ENCODE measurements at places on chromosomes 1 and 21.

- no peak for DNase-seq
Measured at GRCh38 chr1:37828410-37829074, 20.5 kb upstream of the YRDC start.

DNA sequence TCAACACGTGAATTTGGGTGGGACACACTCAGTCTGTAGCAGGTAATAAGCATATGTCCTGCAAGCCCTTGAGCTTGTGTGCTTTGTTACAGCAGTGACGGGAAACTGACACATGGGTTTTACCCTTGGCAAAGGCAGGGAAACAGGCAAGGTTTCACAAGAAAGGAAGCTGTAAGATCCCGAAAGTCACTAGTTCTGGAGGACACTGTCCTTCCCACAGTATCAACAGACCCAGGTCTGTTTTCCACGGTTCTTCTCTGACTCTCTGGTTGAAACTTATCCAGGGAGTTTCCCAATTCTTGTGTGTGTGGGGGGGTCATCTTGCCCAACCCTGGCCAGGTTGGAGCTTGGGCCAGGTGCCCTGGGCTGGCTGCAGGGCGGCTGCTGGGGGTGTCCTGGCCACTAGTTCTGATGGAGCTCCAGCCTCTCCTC lies 29.3 kb upstream of the ZBTB21 start:
- no peak for DNase-seq

DNA sequence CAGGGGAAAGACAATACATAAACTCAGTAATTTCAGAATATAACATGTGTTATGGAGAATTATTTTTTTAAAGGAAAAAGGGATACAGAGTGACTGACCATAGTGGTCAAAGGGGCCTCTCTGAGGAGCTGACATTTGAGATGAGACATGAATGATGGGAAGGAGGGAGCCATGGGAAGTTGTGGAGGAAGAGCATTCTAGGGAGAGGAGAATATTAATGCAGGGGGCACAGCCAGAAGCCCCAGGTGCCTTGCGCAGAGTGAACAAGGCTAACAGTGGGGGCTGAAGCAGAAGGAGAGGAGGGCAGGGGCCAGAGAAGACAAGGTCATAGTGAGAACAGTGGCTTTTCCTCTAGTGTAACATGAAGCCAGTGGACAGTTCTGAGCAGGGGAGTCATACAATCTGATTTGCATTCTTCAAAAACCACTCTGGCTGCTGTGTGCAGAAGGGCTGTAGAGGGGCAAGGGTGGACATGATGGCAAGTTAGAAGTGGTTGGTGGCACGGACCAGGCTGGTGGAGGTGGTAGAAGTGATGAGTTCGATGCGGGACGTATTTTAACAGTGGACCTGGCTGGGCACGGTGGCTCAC lies 28.2 kb upstream of the IFNLR1 start:
- DNase-seq = no peak

- no peak for DNase-seq
Measured at GRCh38 chr1:206560007-206560716, 52.1 kb downstream of the EIF2D start.

- DNase-seq = no peak
Measured at GRCh38 chr1:240508201-240508600, 103.8 kb downstream of the GREM2 start.

DNA sequence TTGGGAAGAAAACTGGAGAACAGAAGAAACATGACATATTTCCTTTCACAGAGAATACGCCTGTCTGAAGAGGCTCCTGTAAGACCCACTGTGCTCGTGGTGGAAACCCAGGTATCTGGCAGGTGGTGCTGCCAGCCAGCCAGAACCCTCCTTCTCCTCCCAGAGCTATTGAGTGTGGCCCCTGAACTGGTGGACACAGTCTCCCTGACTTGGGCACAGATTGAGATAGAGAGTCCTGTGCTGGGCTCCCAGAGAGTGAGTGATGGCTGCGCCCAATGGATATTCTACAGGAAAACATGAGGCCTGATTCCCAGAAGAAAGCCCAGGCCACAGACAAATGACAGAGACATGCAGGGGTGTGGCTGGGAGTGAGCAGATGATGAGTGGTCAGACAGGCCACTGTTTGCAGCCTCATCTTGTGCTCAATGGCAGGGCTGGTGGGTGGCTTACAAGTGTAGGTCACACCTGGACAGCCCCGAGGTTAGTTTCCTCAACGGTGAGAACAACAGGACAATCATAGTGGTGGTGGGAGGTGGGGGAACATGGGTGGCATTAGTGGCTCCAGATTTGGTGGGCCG lies 127.9 kb downstream of the PTPRU start:
- DNase-seq = no peak

GRCh38 chr21:33386222-33386784 lies 16.9 kb upstream of the IFNGR2 start:
- DNase-seq = no peak

- DNase-seq = no peak
Measured at GRCh38 chr1:101236516-101237228, at the start of gene S1PR1. Gene S1PR1 (plus strand): TSS chr1:101237019. CDS start chr1:101238985, 1,966 bp downstream.

Measured in vagina (tissue), 2 donors.